Stimulated activated CD4-positive, alpha-beta T cell treated with anti-CD3 and anti-CD28 coated beads, Interleukin-12 subunit alpha, Interleukin-12 subunit beta, amount 100 ng/mL, for 24 hours (primary cell): ENCODE measurements at places on chromosomes 4 and X.

DNA sequence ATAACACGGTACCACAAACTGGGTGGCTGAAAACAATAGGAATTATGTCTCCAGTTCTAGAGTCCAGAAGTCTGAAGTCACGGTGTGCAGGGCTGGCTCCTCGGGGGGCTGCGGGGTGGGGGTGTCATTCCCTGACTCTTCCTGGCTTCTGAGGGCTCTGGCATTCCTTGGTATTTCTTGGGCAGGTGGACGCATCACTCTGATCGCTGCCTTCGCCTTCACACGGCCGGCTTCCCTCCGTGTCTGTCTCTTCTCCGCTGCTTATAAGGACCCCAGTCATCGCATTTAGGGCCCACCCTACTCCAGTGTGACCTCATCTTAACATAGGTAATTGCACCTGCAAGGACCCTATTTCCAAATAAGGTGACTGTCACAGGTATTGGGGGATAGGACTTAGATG is 134.6 kb downstream of the CPZ start:
- DNase-seq, result no peak

DNA sequence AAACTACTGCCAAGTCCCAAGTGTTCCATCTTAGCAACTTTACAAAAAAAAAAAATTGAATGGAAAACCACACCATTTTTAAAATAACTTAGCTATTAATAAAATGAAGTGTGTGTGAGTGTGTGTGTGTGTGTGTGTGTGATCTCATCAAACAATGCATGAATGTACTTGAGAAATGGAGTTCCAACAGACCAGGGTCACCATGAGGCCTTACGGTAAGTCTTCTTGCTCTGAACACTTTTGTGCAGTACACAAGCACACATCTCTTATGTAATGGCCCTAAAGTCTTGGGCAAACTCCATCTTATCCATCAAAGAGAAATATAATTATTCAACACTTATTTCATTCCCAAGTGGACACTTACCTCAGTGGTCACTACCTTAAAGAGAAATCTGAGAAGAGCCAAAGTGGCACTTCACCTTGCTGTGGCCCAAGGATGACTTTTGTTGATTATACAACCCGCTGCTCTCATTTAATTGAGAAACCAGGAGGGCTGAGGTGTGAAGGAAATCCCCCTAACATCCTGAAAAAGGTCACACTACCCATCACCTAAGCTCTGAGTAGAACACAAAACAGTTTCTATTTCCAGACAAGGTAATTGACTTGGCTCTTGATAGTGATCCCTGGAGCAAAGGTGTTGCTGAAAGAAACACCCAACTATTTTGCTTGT is 96.5 kb upstream of the PRDX4 start:
- DNase-seq, result no peak

- DNase-seq, result no peak
Observed at GRCh38 chrX:2463973-2464676, 36.7 kb downstream of the DHRSX start.

DNA sequence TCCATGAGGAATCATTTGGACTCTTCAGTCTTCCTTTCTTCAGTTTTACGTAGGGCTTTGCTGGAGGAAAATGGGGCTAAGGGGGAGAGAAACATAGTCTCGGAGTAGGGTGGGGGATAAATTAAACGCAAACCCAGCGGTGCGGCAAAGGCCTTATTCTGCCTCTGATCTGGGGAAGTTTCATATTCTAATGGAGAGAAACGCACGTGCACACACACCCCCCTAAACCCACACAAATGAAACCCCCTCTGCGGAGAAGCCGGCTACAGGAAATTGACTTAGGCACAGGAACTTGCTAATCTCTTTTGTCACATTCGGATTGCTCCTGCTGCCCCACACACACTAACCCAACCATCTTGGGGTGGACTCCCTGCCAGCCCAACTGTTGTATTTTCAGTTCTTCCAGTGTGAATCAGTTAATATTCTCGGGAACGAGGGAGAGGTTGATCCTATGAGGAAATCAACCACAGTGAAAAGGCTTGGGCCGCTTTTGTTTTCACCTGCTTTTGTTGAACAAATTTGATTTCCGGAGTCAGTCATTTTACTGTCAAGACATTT is at the start of gene RHOH:
Gene RHOH, plus strand, starts transcription at position 308 of the 558 bp plus-strand sequence. CDS start 46,356 bp downstream, outside the sequence.
- peak; percentile 54 for DNase-seq

DNA sequence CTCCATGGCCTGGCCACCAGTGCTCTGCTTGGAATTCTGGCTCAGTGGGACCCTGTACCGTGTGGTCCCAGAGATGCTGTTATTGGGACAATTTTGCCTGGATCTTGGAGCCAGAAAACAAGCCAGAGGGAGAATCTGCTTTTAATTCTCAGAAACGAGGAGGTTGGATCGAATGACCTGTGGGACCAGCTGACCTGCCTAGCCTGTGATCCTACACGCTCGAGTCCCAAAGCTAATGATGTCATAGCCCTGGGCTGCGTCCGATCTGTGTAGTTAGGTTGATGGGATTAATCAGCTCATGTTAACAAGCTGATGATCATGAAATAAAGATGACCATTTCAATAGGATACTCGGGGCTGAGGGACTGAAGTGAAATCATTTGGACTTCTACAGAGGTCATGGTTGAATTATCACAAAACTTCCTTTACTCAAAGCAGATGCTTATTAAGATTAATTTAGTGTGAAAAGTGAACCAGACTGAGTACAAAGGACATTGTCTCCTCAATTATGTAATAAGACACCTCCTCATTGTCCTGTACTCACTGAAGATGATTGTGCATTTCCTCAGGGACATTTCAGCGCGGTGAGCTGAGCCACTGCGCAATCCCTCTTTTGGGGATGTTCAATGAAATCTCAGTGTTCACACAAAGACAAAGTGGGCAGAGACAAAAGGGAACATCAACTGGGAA is 51.9 kb upstream of the STX18 start:
- no peak for DNase-seq
